ENCODE measurements at places on chromosomes 2 and 18.

- DNase-seq, result no peak
Observed at GRCh38 chr18:8142932-8143331, 466.3 kb upstream of the RAB12 start.

DNA sequence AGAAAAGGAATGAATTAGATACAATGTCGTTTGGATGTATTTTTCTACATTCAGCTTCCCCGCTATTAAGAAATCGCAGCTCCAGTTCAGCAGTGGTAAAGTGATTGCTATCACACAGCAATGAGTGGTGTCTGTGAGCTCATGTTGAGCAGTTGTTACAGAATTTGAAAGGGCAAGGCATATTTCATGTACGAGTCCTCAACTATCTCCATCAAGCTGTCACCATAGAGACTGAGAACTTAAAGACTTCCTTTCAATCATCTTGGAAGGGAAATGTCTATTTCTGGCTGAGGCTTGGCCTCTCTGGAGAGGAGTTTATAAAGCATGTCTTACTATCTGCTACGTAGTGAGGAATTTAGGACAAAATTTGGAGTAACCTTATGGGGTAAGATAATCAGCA, 24.4 kb upstream of the FAM117B start:
- DNase-seq, result no peak

DNA sequence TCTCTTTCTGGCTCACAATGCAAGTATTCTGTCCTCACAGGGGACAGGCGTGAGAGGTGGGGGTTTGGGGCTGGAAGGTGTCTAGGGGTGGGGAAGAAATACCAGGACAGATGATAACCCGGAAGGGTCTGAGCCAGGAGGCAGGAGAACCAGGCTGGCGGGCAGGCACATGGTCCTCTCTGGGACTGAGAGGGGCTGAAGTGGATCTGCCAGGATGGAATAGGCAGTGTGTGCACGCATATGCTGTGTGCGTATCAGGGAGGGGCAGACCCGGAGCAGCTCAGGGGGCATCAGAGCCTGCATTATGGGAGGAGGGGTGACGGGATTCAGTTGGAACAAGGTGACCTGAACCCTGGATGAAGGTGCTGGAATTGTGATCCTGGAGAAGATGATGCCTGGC, 157.3 kb downstream of the DYSF start:
- DNase-seq, result no peak

DNA sequence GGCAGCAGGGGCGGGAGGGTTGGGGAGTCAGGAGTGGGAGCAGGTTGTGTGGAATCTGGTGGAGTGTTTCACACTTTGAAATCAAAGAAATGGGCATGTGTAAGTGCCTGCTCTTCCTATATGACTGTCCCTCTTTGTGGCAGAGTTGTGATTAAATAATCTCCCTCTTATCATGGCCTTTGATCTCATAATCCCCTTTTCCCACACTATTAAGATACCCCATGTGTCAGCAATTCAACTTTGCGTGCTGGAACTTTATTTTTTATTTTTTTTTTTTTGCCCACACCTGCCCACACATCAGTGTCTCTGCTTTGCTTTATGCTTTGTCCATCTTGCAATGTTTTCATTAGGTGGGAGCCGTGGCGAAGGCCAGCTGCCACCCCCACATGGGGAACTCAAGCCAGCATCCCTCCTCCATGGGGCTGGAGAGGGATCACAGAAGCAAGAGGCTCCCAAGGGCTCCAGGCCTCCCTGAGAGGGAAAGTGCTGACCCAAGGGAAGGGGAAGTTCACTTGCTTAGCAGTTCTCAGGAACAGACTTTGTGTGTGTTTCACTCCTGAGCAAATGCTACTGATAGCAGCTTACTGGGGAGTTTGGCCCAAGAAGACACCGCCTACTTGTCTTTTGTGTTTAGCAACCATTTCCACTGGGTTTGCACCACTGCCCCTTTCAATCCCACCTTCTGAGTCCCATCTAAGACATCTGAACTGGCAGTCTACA, 243.4 kb downstream of the BCL11A start:
- DNase-seq, result no peak

GRCh38 chr2:42809131-42809818, 16.9 kb upstream of the HAAO start:
- DNase-seq, result peak; percentile 72

GRCh38 chr2:217958884-217959225, 43.9 kb downstream of the TNS1 start:
- DNase-seq, result no peak

GRCh38 chr2:109615637-109616144, 1.5 kb downstream of the SOWAHC start:
- DNase-seq, result no peak

GRCh38 chr2:217614096-217614495, 388.7 kb downstream of the TNS1 start:
- DNase-seq, result no peak

DNA sequence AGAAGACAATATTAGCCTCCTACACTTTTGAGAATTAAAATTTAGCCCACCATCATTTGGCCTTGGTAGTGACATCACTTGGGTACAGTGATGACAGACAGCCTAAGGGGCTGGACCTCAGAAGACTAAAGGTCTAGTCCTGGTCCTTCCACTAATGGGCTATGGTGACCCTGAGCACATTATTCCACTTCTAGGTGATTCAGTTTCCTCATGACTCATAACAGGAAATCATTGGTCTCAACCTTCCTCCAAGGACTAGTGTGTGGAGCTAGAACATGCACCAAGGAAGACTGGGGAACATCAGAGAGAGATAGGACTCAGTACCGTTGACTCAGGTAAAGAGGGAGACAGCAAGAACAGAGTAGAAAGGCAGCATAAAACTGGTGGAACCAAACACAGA, 64.0 kb downstream of the TFCP2L1 start:
- no peak for DNase-seq

- DNase-seq, result no peak
Observed at GRCh38 chr2:181575024-181575649, 81.8 kb downstream of the CERKL start.

DNA sequence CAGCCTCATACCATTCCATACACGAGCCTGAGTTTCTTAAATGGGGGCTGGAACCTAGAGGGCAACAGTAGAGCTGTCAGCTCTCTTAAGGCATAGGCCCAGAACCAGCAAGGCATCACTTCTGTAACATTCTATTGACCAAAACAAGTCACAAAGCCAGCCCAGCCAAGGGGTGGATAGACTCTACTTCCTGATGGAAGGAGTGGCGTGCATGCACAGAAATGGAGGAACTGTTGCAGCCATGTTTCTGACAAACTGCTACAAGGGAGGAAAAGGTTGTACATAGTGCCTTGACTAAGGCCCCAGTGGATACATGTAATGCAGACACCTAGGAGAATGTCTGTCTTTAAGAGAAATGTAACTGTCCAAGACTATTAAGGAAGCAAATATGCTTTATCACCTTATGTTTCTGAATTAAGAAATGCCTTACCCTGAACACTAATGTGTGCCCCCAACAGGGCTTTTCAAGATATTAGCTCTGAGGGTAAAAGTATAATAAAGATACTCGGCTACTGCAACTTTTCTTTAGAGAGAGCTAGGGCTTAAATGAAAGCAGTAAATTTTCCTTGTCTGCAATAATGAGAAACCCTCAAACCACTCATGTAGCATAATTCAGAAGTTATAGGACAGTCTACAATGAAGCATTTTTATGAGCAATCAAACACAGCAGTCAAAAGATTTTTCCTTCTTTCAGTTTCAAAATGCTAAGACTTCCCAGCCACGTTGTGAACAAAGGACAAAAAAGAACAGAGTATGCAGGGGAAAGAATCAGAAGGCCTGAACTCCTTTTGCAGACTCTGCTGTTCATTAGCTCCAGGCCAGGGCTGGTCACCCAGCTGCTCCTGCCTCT, 35.1 kb upstream of the CDC42EP3 start:
- no peak for DNase-seq

- DNase-seq, result no peak
Observed at GRCh38 chr18:21040466-21040865, 71.1 kb downstream of the ROCK1 start.

DNA sequence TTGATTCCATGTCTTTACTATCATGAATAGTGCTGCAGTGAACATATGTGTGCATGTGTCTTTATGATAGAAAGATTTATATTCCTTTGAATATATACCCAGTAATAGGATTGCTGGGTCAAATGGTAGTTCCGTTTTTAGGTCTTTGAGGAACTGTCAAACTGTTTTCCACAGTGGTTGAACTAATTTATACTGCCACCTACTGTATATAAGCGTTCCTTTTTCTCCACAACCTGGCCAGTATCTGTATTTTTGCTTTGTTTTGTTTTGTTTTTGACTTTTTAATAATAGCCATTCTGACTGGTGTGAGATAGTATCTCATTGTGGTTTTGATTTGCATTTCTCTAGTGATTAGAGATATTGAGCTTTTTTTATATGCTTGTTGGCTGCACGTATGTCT, 641.6 kb downstream of the SUCLG1 start:
- DNase-seq, result no peak

DNA sequence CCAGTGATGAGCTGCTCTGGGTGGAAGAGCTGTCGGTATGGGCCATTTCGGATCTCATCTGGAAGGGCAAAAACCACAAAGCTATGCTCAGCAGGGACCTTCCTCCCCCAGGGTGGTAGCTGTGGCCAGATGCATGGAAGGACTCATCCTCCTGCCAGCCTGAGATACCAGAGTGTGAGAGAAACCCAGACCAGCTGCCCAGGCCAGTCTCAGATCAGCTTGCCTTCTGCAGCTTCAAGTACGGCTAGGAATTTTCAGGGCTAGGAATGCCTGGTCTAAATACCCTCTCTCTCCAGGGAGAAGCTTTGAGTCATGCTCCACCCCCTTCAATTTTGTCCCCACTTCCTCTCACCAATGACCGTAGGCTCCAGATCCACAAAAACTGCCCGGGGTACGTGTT, 1.4 kb upstream of the TUBA4B start:
- DNase-seq, result no peak

DNA sequence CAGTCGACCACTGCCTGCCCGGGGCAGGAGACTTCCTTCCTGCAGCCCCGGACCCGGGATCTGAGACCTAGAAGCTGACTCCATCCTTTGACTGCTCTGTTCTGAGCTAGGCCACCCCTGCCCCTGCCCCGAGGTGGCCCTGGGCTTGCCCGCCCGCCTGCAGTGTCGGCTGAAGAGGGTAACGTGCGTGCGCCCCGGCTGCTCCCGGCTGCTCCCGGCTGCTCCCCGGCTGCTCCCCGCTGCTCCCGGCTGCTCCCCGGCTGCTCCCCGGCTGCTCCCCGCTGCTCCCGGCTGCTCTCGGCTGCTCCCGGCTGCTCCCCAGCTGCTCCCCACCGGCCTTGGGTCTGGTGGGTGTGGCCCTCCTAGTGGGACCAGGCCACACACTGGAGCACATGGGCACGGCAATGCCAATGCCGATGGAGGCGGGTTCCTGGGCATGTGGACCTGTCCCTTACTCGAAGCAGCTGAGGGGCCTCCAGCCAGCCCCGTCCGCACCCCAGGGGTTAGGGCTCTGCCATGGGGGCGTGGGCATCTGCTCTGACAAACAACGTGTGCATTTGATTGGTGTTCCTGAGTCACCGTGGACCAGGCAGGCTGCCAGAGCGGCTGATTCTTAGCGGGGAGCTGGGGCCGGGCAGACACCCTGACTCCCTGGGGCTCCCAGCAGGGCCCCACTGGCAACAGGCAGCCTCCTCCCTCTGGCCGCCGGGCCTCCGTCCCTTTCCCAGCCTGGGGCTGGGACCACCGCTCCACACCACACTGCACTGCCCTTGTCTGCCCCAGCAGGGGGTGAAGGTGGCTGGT, 2.0 kb upstream of the GAL3ST2 start:
- DNase-seq, result no peak

- DNase-seq, result no peak
Observed at GRCh38 chr18:6778459-6779247, 49.1 kb downstream of the ARHGAP28 start.

DNA sequence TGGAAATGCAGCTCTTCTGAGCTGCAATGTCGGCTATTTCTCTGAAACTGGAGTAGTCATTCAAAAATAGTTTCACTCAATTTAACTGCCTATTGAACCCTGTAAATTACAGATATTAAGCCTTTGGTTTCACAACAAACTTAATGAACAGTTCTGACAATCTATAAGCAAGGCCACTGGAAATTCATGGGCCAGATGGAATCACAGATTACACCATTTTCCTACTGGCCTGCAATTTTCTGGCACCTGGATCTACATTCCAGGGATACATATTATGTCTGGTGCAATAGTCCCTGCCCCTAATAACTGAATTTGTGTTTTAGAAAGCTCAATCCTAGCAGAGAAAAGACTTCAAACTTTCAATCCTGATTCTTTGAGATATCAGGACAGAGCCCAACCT, 551.7 kb downstream of the RNF144A start:
- DNase-seq, result no peak

- DNase-seq, result no peak
Observed at GRCh38 chr2:68819556-68819955, 51.6 kb downstream of the BMP10 start.

GRCh38 chr2:239036819-239037558, 189.1 kb downstream of the TWIST2 start:
- DNase-seq, result no peak

GRCh38 chr2:127170452-127171197, 49.5 kb downstream of the CYP27C1 start:
- no peak for DNase-seq

DNA sequence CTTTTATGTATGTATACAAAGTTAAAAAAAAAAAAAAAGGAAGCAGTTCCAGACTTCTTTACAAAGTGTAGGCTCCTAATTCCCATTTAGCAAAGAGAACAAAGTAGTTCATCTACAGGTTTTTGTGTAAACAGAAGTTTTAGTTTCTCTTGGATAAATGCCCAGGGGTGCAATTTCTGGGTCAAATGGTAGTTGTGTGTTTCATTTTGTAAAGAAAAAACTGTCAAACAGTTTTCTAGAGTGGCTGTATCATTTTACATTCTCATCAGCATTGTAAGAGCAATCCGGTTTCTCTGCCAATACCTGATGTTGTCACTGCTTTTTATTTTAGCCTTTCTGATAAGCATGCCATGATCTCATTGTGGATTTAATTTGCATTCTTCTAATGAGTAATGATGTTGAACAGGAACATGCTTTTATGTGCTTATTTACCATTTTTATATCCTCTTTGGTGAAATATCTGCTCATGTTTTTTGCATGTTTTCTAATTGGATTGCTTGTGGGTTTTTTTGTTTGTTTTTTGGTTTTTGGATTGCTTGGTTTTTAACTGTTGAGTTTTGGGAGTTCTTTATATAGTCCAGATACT, 16.6 kb upstream of the PSME4 start:
- peak; percentile 85 for DNase-seq

GRCh38 chr2:211877061-211877460, 661.5 kb downstream of the ERBB4 start:
- no peak for DNase-seq

- no peak for DNase-seq
Observed at GRCh38 chr2:223967981-223968380, 10.7 kb downstream of the MRPL44 start.

GRCh38 chr18:24462838-24463775, 2.7 kb downstream of the HRH4 start:
- DNase-seq, result no peak

DNA sequence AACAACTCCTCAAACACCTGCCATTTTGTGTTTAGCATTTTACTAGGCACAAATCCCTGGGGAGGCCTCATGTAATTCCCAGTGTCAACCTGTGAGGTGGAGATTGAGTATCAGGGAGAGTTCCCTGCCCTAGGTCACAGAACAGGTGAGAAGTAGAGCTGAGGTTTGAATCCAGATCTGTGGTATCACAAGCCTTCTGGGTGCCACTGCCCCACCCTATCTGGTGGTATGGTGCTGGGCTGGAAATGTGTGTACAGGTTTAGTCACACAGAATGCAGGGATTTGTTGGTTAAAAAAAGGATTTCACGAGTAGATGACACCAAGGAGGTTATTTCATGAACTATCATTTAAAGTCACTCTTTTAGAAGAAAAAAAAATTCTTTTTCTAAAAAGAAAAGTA, 35.7 kb upstream of the PKDCC start:
- no peak for DNase-seq
